Stimulated activated CD8-positive, alpha-beta memory T cell treated with anti-CD3 and anti-CD28 coated beads, Interleukin-2, amount 100 ng/mL, for 1 hour (primary cell): ENCODE measurements at places on chromosomes 11 and 22.

DNA sequence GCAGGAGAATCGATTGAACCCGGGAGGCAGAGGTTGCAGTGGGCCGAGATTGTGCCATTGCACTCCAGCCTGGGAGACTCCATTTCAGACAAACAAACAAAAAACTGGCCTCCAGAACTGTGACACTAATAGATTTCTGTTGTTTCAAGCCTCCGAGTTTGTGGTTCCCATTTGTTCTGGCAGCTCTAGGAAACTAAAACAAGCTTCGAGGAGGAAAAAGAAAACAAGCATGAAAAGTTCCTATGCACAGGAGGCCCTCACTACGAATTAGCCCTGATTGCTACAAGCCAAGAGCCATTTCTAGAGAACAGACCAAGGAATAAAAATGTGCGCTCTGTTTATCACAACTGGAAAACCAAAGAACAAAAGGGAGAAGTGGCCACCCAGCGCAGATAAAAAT is 47.8 kb upstream of the SHANK2 start:
- no peak for DNase-seq

- no peak for DNase-seq
Observed at GRCh38 chr22:29951791-29952413, 68.9 kb downstream of the MTMR3 start.

- no peak for DNase-seq
Observed at GRCh38 chr22:17919276-17920144, 104.9 kb downstream of the MICAL3 start.

DNA sequence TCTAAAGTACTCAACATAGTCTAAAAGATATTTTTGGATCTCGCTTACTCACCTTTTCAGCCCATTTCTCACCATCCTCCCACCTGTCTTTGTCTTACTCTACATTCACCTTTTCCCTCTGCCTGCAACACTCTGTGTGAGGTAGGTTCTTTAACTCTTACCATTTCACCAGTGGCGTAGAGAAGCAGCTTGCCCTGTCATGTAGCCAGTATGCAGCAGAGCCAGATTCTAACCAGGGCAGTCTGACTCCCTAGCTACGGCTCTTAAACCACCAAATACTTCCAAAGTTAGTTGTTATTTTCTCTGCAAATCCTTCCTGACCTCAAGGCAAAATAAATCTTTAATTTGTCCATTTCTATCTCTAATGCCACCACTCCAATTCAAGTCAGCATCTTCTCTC is 7.5 kb downstream of the ALG8 start:
- no peak for DNase-seq
